ENCODE measurements at places on chromosomes 5 and 9.

- no peak for DNase-seq
Observed at GRCh38 chr5:119512277-119512676, 60.0 kb downstream of the HSD17B4 start.

- DNase-seq, result no peak
Observed at GRCh38 chr5:163735069-163735468, 229.7 kb downstream of the MAT2B start.

DNA sequence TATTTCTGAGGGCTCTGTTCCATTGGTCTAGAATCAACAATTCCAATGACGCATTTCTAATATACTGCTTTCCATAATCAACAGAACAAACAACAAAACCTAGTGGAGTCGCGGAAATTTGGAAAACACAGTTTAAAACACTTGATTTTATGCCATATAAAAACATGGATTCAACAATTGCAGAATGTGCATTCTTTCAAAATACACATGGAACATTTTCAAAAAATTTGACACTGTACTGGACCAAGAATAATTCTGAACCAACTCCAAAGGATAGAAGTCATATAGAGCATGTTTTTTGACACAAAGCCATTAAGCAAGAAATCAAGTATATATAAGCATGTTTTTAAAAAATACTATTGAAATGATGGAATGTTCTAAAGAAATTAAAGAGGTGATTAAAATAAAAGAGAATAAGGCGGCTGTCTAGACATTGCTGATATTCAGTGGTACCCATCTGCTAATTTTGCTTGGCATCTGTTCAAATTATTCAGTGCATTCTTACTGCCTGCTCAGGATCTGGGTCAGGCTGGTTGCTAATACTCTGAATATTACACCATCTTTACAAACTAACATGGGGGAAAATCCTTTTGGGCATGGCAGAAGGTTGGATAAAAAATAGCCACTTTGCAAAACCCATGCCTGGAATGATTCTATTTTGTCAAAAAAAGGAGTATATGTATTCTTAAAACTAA is 221.3 kb downstream of the NPR3 start:
- DNase-seq, result no peak

DNA sequence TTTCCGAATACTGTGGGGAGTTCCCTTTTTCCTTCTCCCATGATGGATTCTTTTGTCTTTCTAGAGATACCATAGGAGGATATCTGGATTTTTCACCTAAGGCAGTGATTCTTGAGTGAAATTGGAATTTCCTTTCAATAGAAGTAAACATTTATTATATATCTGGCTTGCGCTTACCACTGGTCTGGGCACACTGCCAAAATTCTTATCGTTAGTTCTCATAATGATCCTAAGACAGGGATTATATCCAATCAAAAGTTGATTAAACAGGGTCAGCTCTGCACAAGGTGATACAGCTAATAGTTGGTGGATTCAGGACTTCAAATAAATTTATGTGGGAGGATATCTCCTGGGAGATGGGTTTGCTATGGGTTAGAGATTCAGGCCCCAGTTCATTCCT is 9.6 kb downstream of the TLE4 start:
- DNase-seq, result no peak

DNA sequence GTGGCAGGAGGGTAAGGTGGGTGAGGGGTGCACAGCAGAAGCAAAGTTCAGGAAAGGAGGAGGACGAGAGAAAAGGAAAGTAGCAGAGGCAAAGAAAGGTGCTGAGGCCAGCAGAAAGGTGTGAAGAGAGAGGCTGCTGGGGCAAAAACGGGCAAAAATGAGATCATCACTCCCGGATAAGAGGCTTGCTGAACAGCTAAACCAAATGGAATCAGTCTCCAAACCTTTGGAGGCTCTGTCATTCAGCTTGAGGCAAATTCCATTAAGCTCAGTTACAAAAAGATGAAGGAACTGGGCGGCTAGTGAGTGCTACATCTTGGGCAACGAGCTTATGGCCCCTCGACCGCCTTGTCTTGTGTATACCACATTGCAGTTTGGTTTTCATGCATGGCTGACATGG is 136.4 kb downstream of the FSTL4 start:
- DNase-seq, result no peak

DNA sequence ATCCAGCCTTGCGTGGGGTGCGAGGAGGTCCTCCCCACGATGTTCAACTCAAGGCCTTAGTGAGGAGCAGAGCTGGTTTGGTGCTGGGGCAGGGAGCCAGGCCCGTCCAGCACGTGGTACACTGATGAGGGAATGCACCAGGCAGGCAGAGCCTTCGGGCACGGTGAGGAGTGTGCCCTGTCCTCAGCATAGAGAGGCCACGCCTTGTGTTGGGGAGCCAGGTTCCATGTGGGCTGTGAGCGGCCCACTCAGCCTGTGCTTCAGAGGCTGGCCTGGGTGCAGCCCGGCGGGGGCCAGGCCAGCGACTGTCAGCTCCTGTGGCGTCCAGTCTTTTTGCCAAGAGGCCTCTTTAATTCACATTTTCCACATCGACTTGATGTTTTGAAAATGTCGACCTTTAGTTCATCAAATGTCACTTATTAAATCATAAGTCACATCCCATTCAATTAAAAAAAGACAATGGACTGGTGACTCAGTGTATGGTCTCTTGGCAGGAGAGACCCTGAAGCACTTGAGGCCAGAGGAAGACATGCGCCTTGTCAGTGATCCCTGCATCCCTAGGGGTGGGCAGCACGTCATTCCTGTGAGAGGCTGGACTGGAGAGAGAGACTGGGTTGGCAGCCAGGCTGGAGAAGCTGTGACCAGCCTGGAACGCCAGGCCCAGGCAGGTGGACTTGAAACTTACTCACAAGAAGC is 21.7 kb downstream of the ERGIC1 start:
- no peak for DNase-seq

DNA sequence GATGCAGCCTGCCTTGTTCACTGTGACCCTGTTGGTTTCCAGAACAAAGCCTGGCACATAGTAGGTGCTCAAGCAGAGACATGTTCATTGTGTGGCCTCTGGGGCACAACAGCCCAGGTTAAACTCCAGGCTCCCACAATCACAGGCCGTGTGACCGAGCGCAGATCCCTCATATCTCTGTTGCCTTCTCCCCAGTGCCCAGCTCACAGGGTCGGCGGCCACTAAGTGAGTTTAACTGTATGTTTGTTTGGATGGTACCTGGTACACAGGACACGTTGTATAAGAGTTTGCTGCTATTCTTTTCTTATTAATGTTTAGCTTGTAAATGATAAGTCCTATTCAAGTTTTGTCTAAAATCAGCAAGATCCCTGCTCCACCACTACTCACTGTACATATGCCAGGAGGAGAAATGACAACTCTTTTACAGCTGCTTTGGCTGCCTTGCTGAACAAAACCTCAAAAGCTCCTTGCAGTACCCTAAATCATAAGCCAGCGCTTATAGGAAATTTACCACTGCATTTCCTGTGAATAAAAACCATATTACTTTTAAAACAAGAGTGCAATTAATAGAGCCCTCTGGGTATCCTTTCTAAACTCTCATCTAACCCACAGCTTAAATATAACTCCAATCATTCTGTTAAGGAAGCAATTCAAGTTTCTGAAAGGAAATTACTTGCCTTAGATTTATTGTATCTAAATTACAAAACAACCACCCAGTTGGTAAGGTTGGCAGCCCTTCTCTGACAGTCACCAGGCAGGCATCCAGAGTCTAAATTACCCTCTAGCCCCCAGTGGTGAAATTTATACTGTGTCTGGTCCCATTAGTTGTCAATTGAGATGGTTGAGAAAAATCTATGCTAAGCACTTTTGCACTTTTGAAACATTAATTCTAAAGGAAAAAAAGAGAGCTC is 379.4 kb downstream of the SEMA5A start:
- no peak for DNase-seq

DNA sequence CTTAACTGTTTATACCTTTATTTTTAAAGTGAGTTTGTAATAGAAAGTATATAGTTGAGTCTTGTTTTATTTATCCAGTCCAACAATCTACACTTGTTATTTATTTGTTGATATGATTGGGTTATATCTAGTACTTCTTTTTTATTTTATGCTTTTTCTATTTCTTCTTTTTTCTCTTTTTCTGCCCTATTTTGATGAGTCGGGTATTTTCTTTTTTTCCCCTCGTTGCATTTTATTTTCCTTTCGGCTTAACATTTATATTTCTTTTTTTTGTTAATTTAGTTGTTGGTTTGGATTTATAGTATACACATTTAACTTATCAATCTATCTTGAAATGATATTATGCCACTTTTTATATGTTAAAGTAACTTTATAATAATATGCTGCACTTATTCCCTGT is 111.7 kb upstream of the IZUMO3 start:
- no peak for DNase-seq

- no peak for DNase-seq
Observed at GRCh38 chr5:143442385-143442784, 38.9 kb upstream of the NR3C1 start.

- DNase-seq, result no peak
Observed at GRCh38 chr5:179118338-179118737, 58.2 kb downstream of the ZNF354C start.

GRCh38 chr5:1280177-1281037 is 14.5 kb downstream of the TERT start:
- no peak for DNase-seq

DNA sequence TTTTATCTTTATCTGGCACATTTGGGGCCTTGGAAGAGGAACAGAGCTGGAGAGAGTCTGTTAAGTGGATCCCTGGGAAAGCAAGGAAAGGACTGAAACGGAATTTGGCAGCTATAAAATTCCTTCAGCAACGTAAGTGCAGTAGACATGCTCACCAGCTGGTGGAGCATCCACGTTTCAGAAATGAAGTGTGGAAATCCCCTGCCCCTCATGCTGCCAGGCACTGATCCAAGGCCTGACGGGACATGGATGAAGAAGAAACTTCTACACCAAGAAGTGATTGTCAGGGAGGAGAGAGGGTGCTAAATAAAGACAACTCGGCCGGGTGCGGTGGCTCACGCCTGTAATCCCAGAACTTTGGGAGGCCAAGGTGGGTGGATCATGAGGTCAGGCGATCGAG is 209.3 kb downstream of the ROR2 start:
- no peak for DNase-seq

- no peak for DNase-seq
Observed at GRCh38 chr9:38482918-38483592, 58.8 kb upstream of the IGFBPL1 start.

DNA sequence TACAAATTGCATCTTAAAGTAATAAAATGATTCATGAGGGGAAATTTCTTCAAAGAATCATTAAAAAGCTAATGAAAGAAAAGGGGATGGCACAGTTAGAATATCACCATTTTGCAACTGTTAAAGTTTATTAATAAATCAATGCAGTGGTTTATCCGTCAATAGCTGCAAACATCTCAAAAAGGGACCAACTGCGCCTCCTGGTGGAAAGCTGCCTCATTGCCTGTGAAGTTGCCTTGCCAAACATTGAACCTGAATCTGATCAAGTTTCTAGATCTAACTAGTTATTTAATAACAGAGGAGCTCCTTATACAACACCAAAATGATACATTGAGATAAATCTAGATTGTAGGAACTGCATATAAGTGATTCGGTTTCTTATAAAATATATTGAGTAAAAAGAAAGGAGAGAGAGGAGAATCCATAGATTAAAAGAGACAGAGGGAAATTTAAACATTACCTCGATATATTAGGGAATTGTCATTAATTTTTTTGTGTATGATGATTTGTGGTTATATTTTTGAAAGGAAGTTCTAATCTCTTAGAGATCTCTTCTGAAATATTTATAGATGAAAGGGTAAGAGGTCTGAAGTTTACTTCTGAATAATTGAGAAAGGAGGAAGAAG is 6.9 kb upstream of the NDUFB6 start:
- DNase-seq, result peak; percentile 77

DNA sequence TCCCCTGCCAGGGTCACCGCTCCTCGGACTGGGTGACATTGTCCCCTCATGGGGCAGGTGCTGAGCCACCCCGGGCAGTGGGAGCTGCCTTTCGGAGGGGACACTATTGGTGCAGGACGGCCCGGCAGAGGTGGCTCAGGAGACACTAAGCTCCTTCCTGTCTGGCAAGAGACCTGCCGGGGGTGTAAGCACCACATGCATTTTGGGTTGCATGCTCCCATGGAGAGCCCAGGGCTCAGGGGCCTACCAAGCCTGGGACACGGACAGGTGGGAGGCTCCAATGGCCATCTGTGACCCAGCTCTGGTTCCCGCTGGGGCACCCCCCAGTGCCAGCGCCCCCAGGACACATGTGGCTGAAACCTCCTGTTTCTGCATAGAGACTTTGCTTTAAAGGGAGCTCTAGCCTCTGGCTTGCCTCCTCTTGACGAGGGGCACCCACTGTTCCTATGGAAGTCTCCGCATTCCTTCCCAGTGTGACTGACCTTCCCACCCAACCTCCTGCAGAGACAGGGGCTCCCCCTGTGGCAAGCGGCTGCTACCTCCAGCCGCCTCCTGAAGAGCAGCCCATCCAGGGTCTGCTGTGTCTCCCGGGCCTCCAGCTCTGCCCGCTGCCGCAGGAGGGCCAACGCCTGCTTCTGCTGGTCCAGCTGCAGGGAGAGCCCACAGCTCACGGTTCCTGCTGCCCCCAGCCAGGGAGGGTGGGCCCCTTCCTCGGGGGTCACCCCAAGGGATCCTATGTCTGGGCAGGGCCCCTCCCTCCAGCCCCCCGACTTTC is 28.1 kb downstream of the CCDC187 start:
- DNase-seq, result no peak

DNA sequence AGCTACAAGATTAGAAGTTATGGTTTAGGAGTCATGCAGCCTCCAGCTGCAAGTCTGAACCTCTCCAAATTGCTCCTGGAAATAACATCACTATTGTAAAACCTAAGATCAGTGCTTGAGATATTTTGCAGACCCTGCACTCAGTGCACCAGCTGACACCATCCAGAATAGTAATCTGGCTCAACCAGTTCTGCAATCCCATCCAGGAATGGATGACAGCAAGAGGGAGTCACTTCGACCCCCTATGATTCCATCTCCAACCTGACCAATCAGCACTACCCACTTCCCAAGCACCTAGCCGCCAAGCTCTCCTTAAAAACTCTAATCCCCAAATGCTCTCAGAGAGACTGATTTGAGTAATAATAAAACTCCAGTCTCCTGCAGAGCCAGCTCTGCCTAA is 37.9 kb upstream of the NR4A3 start:
- no peak for DNase-seq

GRCh38 chr9:112434487-112434886 is 52.1 kb upstream of the KIAA1958 start:
- DNase-seq, result no peak

GRCh38 chr9:87149799-87150198 is 202.5 kb upstream of the GAS1 start:
- no peak for DNase-seq

DNA sequence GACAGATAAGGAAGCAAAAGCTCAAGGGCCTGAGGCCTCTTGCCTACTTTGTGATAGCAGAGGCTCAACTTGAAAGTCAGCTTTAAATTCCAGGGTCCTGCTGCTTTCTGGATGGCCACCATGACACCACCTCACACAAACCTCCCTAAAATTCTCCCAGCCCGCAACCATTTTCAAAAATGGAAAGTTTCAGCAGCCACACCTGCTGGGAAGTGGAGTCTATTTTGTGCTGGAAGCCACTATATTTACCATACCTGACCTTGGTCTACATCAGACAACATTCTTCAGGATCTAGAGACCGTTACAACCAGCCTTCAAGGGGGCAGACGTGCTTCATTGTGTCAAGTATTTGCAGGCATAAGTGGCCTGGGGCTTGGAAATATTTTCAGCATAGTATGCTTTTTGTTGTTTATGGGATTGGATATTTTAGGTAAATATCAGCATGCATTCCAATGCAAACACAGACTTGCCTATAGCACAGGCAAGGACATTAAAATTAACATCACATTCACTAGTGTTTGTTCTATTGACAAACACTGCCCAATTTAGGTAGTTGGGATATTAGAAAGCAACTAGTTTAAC is 50.9 kb downstream of the BOD1 start:
- no peak for DNase-seq

GRCh38 chr9:25702536-25702935 is 24.3 kb upstream of the TUSC1 start:
- no peak for DNase-seq
